Non-pigmented ciliary epithelial cell (primary cell): ENCODE measurements at places on chromosomes 12 and 14.

- DNase-seq, result no peak
These were observed 4.5 kb downstream of the SLC35E3 start for GRCh38 chr12:68750506-68750905.

- DNase-seq, result no peak
These were observed 780.2 kb upstream of the TBX3 start for GRCh38 chr12:115464111-115464581.

GRCh38 chr12:131783915-131784541 is 44.2 kb upstream of the MMP17 start:
- peak; percentile 55 for DNase-seq

DNA sequence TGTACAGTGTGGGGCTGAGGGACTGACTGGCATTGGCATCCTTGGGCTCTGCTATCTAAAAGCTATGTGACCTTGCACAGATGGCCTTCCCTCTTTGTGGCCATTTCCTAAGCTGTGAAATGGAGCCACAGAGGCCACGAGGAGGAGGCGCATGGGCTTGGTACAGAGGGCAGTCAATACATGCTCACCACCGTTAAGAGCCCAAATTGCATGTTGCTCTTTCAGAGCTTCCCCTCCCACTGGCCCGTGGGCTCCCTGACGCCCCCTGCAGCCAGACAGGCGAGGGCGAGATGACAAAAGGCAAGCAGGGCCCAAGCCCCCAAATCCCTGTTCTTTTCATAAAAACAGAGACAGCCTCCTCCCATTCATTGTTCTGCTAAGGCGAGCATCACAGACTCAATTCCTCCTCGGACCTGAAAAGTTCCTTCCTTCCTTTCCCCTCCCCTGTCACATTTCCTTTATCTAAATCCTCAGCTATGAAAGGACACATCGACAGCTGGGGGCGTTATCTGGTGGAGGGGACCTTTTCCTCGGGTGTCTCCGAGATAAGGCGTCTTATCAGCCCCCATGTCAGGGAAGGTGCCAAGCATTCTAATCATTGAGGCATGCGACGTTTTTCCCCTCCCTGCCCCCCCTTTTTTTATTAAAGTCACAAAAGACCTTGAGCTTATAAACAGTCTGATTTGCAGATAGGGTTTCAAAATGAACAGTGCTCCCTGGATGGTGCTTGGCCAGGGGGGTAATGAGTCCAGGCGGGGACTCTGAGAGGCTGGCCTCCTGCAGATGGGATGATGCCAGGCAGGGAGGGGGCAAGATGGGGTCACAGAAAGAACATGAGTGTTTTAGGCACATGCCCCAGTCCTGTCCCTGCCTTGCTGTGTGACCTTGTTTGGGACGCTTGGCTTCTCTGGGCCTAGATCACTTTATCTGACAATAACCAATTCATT is 26.4 kb downstream of the FAM222A start:
- DNase-seq, result no peak

- no peak for DNase-seq
These were observed 386.8 kb downstream of the BCAT1 start for GRCh38 chr12:24561882-24562770.

- DNase-seq, result no peak
These were observed 25.9 kb downstream of the TRIM9 start for GRCh38 chr14:51069055-51069454.

DNA sequence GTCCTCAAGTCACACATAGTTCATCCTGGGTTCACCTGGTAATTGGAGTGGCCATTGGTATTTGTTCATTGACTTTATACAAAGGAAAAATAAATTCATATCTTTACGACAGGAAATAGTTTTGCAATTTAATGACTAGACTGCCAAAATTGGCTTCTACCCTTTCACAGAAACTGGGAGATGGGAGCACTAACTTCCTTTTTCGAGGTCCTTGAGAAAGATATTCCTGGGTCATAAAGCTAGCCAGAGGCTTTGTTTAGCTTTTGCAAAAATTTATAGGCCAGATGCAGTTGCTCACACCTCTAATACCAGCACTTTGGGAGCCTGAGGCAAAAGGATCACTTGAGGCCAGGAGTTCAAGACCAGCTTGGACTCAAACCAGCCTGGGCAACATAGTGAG is 10.2 kb upstream of the OR11G2 start:
- DNase-seq, result no peak

DNA sequence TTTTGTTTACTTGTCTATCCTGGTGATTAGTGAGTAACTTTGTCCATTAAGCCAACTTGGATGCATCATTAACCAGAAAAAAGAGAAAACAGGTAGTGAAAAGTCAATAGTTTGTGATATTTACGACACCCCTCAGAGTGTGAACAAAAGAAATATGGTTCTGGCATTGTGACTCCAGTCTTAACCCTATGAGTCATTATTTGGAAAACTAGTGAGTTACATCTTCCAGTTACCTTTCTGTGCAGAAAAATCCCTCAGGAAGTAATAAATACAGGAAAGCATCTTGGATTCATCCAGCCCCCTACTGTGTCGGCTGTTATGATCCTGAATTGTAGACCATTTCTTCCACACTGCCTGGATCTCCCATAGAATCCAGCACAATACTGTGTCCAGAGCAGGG is 379.1 kb downstream of the GALC start:
- no peak for DNase-seq

- DNase-seq, result no peak
These were observed 733.9 kb downstream of the NRXN3 start for GRCh38 chr14:78904094-78904493.

DNA sequence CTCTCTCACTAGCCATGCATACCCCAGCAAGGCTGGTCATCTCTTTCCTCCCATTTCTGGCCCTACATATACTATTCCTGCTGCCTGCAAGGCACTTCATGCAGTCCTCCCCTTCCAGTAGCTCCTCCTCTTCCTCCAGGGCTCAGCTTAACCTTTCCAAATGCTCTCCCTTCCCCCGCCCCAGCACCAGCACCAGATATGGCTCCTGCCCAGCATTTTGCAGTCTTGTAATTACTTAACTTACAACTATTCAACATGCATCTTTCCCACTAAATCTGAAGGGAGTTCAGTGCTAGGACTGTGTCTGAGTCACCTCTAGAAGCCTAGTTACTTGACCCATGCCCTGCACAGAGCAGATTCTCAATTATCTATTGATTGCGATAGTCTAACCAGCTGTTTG is 1.8 kb upstream of the FBXO21 start:
- no peak for DNase-seq

- DNase-seq, result no peak
These were observed 74.3 kb upstream of the SRSF5 start for GRCh38 chr14:69692594-69692993.

- DNase-seq, result no peak
These were observed 189.5 kb downstream of the KCNC2 start for GRCh38 chr12:75020068-75020557.

- no peak for DNase-seq
These were observed 399 bp downstream of the NCAPD2 start for GRCh38 chr12:6494258-6494743.

GRCh38 chr14:51419685-51420084 is 179.6 kb downstream of the TMX1 start:
- no peak for DNase-seq

GRCh38 chr12:113043240-113043639 is 13.3 kb upstream of the DTX1 start:
- no peak for DNase-seq

DNA sequence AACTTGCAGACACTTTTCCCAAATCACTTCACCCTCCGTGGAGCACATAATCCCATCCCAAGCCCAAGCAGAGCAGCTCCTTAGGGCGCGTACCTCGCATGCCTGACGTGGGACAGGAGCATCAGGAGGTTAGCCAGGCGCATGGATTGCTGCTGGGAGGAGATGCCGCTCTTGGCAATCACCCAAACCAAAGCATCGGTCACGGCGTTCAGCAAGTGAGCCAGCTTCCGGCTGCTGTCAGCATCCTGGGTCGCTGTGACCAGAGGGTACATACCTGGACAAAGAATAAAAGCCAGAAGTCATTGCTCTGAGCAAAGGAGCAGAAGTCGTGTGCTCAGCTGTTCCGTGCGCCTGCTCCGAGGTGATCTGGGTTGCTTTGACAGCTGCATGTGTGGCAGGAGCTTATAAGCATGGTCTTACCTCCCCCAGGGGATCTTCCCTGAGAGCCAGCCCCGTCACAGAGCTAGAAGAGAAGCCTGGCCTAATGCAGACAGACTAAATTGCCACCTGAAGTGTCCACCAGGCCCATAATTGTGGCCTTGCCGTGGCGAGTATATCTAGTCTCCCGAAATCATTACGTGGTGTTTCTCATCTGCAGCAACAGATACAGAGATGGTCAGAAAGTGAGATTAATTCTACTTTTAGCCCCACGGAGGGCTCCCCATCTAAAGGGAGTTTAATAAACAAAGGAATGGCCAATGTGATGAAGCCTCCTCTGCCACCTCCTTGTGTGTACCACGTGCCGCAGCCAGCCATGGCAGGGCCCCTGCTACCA is 59.1 kb downstream of the ESR2 start:
- no peak for DNase-seq

GRCh38 chr14:58414845-58415244 is 12.5 kb downstream of the TIMM9 start:
- DNase-seq, result no peak

DNA sequence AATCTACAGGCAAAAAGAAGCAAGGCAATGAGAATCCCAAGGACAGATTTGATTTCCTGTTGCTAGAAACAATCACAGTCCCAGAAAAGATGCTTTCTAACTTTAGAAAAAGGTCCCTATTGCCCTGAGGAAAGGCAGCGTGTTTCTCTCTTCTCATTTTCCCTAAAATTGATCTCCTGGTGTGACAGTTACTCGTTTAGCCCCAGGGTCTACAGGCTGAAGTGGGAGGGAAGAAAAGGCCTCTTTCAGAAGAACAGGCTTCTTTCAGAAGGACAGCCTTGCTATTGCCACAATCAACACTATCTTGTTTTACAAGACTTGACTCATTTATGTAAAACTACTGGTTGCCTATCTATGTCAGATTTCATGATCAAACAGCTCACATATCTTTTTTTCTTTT is 121.8 kb upstream of the OR4E1 start:
- DNase-seq, result no peak

GRCh38 chr12:48002773-48003218 is 1.5 kb downstream of the COL2A1 start:
- DNase-seq, result no peak

GRCh38 chr14:59293935-59294661 is 105.6 kb downstream of the DAAM1 start:
- DNase-seq, result no peak

GRCh38 chr14:77177702-77178101 is 3.9 kb upstream of the TMEM63C start:
- DNase-seq, result no peak
